ENCODE measurements at places on chromosomes 11 and 22.

- no peak for DNase-seq
These were observed 80.9 kb upstream of the OR9Q1 start for GRCh38 chr11:57942808-57943207.

DNA sequence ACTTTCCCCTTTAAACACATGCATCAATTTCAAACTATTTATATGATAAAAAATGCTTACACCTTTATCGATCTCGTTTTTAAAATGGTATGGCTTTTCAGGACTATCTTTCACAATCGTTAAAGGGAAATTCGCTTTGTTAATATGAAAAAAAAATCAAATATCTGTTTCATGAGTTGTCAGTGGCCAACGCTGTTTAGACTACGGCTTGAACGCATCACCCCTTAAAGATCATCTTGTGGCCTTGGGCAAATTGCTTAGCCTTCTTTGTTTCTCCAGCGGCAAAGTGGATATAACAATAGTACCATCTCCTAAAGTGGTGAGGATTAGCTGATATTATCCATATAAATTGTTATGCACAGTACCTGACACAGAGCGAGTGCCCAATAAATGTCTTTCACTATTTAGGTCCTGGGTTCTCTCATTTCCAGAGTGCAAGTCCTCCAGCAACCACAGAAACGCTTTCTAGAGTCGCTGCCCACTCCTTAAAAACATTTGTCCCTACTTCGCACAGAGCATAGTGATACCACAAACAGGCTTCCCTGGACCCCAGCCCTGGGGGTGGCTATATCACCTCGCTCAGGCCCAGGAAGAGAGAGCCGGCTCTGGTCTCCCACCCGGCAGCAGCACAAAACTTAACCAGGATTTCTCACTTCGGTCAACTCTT is 904 bp downstream of the SLC35F2 start:
- DNase-seq, result no peak

DNA sequence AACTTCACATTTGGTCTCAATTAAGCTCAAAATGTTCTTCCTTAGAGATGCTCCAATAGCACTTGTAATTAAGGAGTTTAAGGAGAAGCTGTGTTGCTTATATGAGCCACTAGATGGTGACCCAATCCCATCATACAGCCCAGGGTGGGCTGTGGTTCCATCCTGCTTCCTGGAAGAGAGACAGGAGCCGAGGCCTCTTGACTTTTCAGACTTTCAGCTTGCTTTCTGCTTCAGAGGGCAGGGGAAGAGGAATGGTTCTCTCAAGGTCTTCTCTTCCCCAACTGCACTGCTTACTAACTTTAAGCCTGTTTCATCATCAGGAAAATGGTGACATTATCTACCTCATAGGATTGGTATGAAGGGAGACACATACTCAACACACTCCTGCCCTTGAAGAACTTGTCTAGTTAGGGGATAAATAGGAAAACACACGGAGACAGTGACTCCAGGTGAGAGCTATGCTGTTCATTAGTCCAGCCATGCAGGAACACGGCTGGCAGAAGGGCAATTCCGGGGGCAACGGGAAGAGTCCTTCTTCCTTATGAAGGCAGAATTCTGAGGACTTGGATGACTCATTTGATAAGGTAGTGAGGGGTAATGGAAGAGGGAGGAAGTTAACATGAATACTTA is 20.1 kb downstream of the TMEM218 start:
- peak; percentile 91 for DNase-seq

DNA sequence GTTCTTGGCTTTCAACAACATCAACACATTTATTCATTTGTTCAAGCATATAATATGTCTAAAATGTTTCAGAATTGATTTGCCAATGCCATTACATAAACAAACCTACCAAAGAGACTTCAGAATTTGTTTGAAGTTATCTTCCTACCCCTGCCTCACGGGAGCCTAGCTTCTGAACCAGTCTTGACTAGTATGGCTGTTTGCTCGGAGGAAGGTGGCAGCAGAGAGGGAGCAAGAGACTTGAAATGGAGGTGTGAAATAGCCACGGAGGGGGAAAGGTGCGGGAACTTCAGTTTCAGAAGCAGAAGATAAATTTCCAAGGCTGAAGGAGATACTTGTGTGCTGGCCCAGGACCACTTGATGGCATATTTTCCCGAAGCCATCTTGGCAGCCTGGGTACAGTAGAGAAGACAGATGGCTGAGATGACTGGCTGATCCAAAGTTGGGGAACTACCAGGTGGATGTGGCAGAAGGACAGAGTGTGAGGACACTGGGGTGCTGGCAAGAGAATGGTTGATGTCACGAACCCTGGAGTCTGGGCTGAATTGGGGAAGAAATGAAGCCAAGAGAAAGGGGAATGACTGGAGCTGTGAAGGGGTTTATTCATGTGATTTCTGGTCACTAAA is 14.0 kb upstream of the MTCH2 start:
- DNase-seq, result no peak

- DNase-seq, result no peak
These were observed 63.9 kb upstream of the CSNK2A3 start for GRCh38 chr11:11416917-11417316.

DNA sequence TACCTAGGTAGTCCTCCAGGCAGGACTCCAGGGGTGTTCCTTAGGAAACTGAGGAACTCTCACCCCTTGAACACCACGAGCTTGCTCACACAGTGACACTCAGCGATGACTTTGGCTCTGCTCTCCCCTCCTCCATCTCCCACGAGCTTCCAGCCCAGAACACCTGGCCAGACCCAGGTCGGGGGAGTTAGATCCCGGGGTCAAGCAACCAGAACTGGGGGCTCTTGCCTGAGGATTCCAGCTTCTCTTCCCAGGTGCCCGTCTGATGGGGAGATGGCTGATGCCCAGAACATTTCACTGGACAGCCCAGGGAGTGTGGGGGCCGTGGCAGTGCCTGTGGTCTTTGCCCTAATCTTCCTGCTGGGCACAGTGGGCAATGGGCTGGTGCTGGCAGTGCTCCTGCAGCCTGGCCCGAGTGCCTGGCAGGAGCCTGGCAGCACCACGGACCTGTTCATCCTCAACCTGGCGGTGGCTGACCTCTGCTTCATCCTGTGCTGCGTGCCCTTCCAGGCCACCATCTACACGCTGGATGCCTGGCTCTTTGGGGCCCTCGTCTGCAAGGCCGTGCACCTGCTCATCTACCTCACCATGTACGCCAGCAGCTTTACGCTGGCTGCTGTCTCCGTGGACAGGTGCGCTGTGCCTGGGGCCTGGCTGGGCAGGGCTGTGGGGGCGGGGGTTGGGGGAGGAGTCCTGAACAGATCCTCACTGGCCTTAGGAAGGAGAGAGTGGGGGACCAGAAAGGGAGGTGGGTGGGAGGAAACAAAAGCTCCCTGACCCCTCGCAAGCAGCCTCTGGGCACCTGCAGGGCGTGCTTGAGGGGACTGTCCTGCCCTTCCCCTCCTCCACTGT is at the start of gene GALR3:
Gene GALR3 (plus strand): TSS at position 249 of the 852 bp plus-strand sequence. CDS start 25 bp downstream, at position 274.
- DNase-seq, result peak; percentile 71
